Osteoblast (primary cell): ENCODE measurements at places on chromosomes 5 and 9.

- no peak for DNase-seq
Observed at GRCh38 chr5:140923601-140924000, 2.5 kb upstream of the PCDHAC1 start.

- DNase-seq, result no peak
Observed at GRCh38 chr5:134584662-134585061, 48.0 kb downstream of the SAR1B start.

GRCh38 chr5:151063142-151063989 is 17.5 kb downstream of the TNIP1 start:
- peak; percentile 99 for DNase-seq

DNA sequence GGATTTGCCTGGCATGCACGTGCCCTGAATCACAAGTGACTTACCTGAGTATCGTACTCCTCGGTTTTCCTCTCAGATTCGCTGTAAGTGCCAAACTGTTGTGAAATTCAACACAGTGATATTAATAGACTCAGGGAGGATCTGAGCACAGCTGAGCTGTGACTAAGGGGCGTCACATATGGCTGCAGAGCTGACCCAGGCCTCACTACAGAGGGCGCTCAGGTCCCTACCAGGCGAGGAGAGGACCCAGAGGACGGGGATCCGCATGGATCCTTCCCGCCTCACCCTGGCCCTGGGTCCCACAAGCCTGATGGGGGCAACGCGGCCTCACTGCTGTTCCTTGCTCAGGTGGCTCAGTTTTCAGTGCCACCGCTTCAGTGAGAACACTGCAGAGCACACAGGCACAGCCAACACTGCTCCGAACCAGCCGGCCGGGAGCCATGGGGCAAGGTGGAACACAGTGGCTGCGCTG is 20.1 kb downstream of the CLPTM1L start:
- DNase-seq, result peak; percentile 30

DNA sequence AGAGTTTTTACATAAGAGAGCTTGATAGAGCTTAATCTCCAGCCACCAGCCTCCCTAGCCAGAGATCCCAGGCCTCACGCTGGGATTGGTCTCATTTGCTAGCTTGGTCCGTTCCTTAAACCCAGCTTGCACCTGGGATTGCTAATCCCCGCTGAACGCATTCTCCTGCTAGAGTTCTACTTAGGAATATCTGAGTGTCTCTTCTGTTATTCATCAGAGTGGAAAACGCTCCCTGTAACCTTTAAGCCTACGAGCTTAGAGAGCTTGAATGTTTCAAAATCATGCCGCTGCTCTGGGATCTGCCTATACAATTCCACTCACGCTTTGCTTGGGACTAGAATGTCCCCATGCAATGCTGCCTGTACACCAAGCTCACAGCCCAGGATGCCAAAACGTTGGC is 201.8 kb downstream of the NSG2 start:
- no peak for DNase-seq

- no peak for DNase-seq
Observed at GRCh38 chr5:125112196-125112595, 365.8 kb upstream of the ZNF608 start.

- no peak for DNase-seq
Observed at GRCh38 chr5:142391058-142391845, 66.4 kb upstream of the SPRY4 start.

GRCh38 chr9:86946201-86947145 is 833 bp downstream of the GAS1 start:
- peak; percentile 93 for DNase-seq

- DNase-seq, result peak; percentile 80
Observed at GRCh38 chr5:169121630-169122420, 179.1 kb downstream of the SLIT3 start.

DNA sequence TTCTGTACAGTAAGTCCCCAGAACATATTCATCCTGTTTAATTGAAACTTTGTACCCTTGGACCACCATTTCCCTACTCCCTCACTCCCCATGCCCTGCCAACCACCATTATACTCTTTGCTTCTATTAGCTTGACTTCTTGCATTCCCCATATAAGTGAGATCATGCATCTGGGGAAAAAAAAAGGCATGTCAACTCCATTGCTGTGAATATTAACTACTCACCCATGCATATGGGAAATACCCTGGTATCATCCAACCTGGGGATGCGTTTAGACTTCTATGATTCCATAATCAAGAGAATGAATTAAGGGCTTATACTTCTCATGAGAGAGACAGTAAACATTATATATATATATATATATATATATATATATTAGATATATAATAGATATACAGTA is 659.4 kb upstream of the C9orf72 start:
- DNase-seq, result no peak

DNA sequence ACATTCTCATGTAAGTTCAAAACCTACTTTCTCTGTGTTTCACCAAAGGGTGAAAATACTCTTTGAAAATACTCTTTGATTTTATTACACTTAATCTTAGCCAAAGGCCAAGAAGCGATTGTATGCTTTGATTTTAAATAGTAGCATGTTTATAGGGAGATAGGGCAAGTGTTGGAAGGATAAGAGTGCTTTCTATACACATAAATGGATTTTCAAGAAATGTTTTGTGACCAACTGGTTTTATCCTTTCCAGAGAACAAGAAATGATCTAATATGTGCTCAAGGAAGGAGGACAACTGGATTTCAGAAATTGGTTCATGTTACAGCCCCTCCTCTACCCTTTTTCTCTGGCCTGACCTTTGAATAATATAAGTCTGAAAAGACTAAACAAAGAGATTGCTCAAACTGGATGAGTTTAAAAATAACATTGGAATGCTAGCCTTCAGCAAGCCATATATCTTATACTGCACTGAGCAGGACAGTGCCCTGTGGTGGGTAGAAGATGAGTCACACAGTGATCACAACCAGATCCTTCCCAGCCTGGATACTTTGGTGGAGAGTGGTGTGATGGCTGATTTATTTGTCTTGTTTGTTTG is 13.1 kb downstream of the PALM2AKAP2 start:
- DNase-seq, result peak; percentile 93

GRCh38 chr9:122383992-122384461 is 13.2 kb downstream of the PTGS1 start:
- peak; percentile 90 for DNase-seq
